ENCODE measurements at places on chromosomes 2 and 18. TPM values are rescaled to one million over a fixed set of nuclear protein-coding genes. Genes with fewer than 3 reads are reported as not detected.

GRCh38 chr18:12768625-12769024 lies 65.8 kb downstream of the PSMG2 start:
- no peak for DNase-seq
- no peaks in the 10 kb centered on the region for H3K36me3 ChIP-seq
- H3K4me1 ChIP-seq, result no peaks in the 10 kb centered on the region
- no peak overlapping the region for H3K4me3 ChIP-seq

DNA sequence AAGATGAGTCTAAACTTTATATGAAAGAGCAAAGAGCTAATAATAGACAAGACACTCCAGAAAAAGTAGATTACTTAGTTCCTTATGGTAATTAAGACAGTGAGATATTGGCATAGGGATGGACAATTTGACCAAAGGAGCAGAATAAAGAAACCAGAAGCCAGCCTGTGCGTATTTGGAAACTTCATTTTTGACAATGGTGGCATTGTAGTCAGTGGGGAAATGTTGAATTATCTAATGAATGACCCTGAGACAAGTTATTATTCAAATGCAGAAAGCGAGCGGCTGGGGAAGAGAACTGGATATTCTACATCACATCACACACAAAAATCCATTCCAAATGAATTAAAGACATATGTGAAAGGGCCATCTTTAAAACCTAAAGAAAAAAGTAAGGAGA lies 144.3 kb downstream of the DTNB start:
- H3K4me3 ChIP-seq, result no peak overlapping the region
- no peaks in the 10 kb centered on the region for H3K36me3 ChIP-seq

DNA sequence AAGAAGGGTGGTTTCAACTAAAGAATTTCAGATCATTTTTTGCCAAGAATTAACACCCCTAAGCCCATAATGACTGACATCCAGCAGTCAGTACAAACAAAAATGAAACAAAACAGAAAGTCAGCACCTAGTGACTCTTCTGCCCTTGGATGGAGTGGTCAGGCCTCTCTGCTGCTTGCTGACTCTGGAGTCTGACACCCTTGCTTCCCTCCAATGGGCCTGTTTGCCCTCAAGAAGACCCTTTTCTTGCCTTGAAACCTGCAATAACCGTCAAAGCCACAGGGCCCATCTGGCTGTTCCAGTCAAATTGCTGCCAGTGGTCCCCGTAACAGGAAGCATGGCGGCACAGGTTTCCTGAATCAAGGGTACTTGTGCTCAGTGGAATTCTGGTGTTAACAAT lies 27.2 kb upstream of the CYTIP start:
- no peaks in the 10 kb centered on the region for H3K36me3 ChIP-seq
- DNase-seq, result no peak
- no peaks in the 10 kb centered on the region for H3K27me3 ChIP-seq
- peaks cover 16% of the 10 kb centered on the region for H3K4me1 ChIP-seq
- H3K4me3 ChIP-seq, result no peak overlapping the region

- no peak overlapping the region for H3K27ac ChIP-seq
- H3K36me3 ChIP-seq, result no peaks in the 10 kb centered on the region
- no peak overlapping the region for H3K4me3 ChIP-seq
- no peaks in the 10 kb centered on the region for H3K27me3 ChIP-seq
- no peaks in the 10 kb centered on the region for H3K4me1 ChIP-seq
These were observed 17.4 kb upstream of the DNAJC10 start for GRCh38 chr2:182698671-182699070.

DNA sequence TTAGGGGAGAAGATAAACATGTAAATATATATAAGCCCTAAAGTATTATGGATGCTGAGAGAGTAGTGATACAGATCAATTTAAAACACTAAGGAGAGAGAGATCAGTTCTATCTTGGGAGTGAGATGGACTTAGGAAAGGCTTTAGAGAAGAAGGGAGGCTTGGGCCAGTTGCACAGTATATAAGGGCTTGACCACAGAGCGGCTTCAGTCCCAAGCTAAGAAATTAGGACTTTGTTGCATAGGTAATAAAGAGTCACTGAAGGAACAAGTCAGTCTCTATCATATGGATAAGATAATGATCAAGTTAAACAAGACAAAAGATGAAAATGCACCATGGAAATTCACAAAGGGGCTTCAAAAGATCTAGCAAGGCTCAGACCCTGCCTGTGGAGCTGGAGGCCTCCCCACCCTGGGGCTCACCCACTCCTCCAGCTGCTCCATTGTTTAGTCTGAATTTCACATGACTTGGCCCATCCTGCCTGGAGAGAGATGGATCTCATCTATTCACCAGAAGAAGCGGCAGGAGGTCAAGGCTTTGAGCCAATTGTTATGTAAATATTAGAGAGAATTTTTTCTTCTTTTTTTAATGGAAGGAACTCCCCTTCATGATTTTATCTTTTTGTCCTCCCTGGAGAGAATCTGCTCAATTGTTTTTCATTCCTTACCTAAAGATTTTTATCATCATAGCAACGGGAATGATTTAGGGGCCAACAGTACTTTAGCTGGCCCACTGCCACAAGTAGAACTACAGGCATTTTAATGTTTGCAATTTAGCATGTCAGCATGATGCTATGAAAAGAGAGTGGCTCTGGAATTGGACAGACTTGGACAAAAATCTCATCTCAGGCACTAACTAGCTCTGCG lies 44.0 kb downstream of the GYPC start:
- H3K27me3 ChIP-seq, result no peaks in the 10 kb centered on the region
- H3K4me1 ChIP-seq, result no peaks in the 10 kb centered on the region
- no peak for DNase-seq
- peaks cover 32% of the 10 kb centered on the region for H3K36me3 ChIP-seq
- H3K4me3 ChIP-seq, result no peak overlapping the region

DNA sequence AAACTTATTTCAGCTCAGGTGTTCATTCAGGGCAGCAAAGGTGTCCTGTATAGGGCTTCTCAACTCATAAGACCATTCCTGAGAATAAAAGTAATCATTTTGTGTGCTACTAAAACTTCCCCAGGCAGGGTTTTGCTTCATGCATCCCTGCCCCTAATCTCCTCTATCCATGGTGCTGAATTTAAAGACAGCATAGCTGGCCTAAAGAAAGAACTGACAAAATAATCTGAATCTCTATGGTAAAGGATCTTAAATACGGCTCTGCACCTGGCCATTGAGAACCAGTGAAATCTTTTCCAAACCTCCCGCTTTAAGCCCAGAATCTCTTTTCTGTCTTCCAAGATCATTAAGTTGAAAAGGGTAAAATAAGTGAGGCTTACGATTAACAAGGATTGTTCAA lies 292.1 kb upstream of the KLHL29 start:
- no peaks in the 10 kb centered on the region for H3K4me1 ChIP-seq
- H3K36me3 ChIP-seq, result no peaks in the 10 kb centered on the region
- no peak overlapping the region for H3K4me3 ChIP-seq
- no peak for DNase-seq

DNA sequence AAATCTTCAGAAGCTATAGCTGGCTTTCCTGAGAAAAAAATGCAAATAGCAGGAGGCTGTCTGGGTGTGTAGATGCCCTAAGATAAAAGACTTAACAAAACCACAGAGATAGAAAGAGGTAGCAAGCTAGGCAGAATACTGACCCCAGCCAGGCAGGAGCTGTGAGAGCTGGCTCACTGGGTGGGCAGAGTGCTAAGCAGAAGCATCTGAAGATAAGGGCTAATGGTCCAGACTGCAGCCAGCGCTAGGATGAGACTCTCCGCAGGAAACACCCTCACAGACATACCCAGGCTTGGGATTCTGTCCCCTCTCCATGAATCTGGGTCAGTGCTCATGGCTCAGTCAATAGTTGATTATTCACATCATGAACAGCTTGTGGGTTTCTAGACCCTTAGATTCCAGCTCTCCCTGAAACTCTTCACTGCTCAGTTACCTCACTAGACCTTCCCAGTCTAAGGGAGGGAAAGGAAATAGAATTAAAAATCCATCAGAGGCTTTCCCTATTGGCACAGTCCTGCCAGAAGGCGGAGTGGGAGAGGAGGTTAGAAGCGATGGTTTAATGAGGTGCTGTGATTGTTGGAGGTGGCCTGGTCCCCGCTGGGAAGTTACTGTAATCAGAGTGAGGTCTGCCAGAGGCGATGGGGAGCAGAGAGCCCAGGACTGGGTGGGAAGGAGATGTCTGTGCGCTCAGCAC lies 21.4 kb upstream of the CCBE1 start:
- no peaks in the 10 kb centered on the region for H3K27me3 ChIP-seq
- no peak overlapping the region for H3K4me3 ChIP-seq
- no peak overlapping the region for H3K27ac ChIP-seq
- no peak for DNase-seq
- no peaks in the 10 kb centered on the region for H3K4me1 ChIP-seq

GRCh38 chr2:33342171-33342570 lies 134.3 kb upstream of the RASGRP3 start:
- H3K27ac ChIP-seq, result no peak overlapping the region
- H3K27me3 ChIP-seq, result no peaks in the 10 kb centered on the region
- H3K4me1 ChIP-seq, result peaks cover 4% of the 10 kb centered on the region
- H3K4me3 ChIP-seq, result no peak overlapping the region
- no peak for DNase-seq

- no peak overlapping the region for H3K27ac ChIP-seq
- H3K36me3 ChIP-seq, result no peaks in the 10 kb centered on the region
- no peak for DNase-seq
- no peak overlapping the region for H3K4me3 ChIP-seq
These were observed 83.4 kb downstream of the SLC5A7 start for GRCh38 chr2:108069515-108070310.

GRCh38 chr18:76581261-76581660 lies 86.2 kb upstream of the ZNF516 start:
- no peaks in the 10 kb centered on the region for H3K4me1 ChIP-seq
- no peak overlapping the region for H3K27ac ChIP-seq
- DNase-seq, result no peak
- H3K27me3 ChIP-seq, result no peaks in the 10 kb centered on the region
- H3K4me3 ChIP-seq, result no peak overlapping the region

DNA sequence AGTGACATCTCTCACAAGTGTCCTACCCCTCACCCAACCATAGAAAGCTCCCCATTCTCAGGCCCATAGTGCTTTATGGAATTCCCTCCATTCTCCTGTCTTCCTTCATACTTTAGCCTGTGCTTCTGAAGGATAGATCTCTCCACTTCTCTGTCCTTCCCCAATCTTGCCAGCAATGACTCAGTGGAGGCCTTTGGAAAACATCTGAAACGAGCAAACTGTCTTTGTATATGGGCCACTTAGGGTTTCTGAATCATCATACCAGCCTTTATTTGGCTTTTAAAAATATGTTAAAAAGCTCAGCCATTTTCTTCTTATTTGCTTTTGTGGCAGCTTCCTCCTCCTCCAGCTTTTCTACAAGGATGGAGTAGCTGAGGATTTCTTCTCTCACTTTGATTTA lies 65.6 kb upstream of the ZNF385B start:
- H3K27ac ChIP-seq, result no peak overlapping the region
- H3K4me3 ChIP-seq, result no peak overlapping the region
- no peak for DNase-seq
- no peaks in the 10 kb centered on the region for H3K4me1 ChIP-seq

DNA sequence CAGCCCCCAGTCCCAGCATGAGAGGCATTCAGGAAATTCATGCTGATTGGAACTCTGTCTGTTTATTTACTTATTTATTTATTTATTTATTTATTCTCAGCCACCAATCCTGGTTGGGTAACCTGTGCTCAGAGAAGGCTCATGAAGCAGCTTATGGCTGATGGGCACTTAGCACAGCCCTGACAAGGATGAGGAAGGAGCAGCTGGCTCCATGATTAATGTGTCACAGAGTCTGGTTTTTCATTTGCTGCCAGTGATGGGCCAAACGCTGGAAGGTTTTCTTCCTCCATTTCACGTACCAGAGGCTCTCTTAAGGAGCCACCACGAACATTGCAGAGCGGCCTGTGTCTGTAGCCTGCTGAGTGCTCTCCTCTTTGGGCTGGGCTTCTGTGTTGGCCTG lies 28.3 kb upstream of the KCNS3 start:
- H3K27ac ChIP-seq, result no peak overlapping the region
- H3K36me3 ChIP-seq, result no peaks in the 10 kb centered on the region
- H3K4me1 ChIP-seq, result no peaks in the 10 kb centered on the region
- no peaks in the 10 kb centered on the region for H3K27me3 ChIP-seq
- no peak for DNase-seq

GRCh38 chr2:127623388-127624319 lies 22.3 kb upstream of the GPR17 start:
- H3K4me3 ChIP-seq, result no peak overlapping the region
- no peak for DNase-seq
- peaks cover 15% of the 10 kb centered on the region for H3K27me3 ChIP-seq
- H3K36me3 ChIP-seq, result no peaks in the 10 kb centered on the region
- no peaks in the 10 kb centered on the region for H3K4me1 ChIP-seq
- H3K27ac ChIP-seq, result no peak overlapping the region

- H3K27me3 ChIP-seq, result peaks cover 6% of the 10 kb centered on the region
- H3K4me1 ChIP-seq, result no peaks in the 10 kb centered on the region
- DNase-seq, result no peak
- no peaks in the 10 kb centered on the region for H3K36me3 ChIP-seq
- no peak overlapping the region for H3K4me3 ChIP-seq
These were observed 21.1 kb upstream of the GALNT5 start for GRCh38 chr2:157236404-157236803.

DNA sequence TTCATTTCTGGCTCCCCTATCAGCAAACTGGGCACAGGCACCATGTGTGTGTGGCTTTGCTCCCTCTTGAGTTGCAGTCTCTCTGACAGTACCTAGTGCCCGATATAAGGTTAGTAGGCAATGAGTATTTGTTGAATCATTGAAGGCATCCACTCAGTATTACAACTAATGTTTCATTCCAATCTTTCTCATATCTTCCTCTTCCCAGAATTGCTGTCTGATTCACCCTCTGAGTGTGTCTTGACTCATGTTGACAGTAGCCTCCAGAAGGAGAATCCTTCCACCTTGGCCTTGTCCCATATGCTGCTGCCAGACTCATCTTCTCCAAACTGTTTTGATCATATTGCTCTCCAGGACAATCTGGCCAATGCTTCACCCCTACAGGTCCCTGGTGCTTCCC lies 202.5 kb downstream of the LRRTM1 start:
- H3K27me3 ChIP-seq, result no peaks in the 10 kb centered on the region
- DNase-seq, result no peak
- H3K4me3 ChIP-seq, result no peak overlapping the region
- H3K4me1 ChIP-seq, result no peaks in the 10 kb centered on the region

DNA sequence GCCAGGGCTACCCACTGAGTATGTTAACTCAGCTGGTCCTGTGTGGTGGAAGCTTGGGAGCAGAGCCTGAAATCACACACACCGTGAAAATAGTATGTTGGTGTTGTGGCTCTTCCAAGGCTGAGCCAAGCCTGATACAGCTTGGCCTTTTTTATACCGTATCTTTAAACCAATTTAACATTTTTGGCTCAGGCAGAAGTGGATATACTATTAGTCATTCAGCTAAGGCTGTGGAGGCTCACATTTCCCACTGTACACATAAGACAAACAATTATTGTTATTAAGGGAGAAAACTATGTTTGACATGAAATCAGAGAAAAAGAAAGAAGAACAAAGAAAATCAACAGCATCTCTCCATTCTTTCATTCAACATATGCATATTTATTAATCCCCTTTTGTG lies 159.0 kb downstream of the BCL11A start:
- H3K4me1 ChIP-seq, result no peaks in the 10 kb centered on the region
- H3K36me3 ChIP-seq, result no peaks in the 10 kb centered on the region
- no peak overlapping the region for H3K27ac ChIP-seq
- no peaks in the 10 kb centered on the region for H3K27me3 ChIP-seq
- no peak for DNase-seq
- no peak overlapping the region for H3K4me3 ChIP-seq

Gene POTEC
- total RNA-seq, result 0.05 TPM

Gene LMAN1
- total RNA-seq, result 34.4 TPM

Gene CFAP221
- not detected for total RNA-seq

Gene UGT1A10
- total RNA-seq, result not detected

Gene NCKAP5
- not detected for total RNA-seq

Gene ANKRD36
- 50.5 TPM for total RNA-seq

Gene GLI2
- total RNA-seq, result not detected

Gene TUBB8B
- not detected for total RNA-seq

Gene ZNG1B
- 31.3 TPM for total RNA-seq

Gene TRAF3IP1
- total RNA-seq, result 6.3 TPM

Gene PLEK
- 13.6 TPM for total RNA-seq

Gene DYNAP
- not detected for total RNA-seq

Gene DARS1
- total RNA-seq, result 77.4 TPM

Gene CCDC85A
- total RNA-seq, result not detected

Gene CHRND
- total RNA-seq, result not detected
